Activated CD4-positive, alpha-beta T cell treated with anti-CD3 and anti-CD28 coated beads, Interleukin-2, Interleukin-6, amounts not matched to agents 100 ng/mL and 50 ng/mL, durations not matched to agents 16 hours and 8 hours (primary cell): ENCODE measurements at places on chromosomes 1 and 21.

GRCh38 chr1:32984455-32985171 lies 20.0 kb upstream of the RNF19B start:
- DNase-seq, result peak; percentile 71

GRCh38 chr21:33202464-33203363 lies 27.0 kb upstream of the IFNAR2 start:
- DNase-seq, result no peak

DNA sequence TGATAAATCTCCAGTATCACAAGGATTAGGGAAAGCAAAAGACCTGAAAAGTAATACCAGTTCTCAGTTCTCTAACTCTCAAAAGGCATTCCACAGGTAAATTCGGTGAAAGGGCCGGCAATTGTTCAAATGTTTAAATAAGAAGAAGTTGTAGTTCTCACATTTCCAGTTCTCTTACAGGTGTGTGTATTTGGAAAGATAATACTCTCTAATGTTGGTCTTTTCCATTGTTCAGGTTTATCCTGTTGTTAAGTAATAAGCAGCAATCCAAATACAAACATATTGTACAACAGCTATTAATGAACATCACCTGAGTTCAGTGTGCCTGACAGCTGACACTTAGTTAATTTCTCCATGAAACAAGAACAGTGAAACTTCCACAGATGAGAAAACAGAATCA lies 13.2 kb upstream of the PRKAB2 start:
- no peak for DNase-seq

- DNase-seq, result no peak
Observed at GRCh38 chr1:39623053-39623452, 16.4 kb downstream of the HEYL start.

GRCh38 chr1:77688939-77689338 lies 6.5 kb upstream of the ZZZ3 start:
- DNase-seq, result no peak

- DNase-seq, result no peak
Observed at GRCh38 chr1:245404527-245404926, 249.7 kb downstream of the KIF26B start.

DNA sequence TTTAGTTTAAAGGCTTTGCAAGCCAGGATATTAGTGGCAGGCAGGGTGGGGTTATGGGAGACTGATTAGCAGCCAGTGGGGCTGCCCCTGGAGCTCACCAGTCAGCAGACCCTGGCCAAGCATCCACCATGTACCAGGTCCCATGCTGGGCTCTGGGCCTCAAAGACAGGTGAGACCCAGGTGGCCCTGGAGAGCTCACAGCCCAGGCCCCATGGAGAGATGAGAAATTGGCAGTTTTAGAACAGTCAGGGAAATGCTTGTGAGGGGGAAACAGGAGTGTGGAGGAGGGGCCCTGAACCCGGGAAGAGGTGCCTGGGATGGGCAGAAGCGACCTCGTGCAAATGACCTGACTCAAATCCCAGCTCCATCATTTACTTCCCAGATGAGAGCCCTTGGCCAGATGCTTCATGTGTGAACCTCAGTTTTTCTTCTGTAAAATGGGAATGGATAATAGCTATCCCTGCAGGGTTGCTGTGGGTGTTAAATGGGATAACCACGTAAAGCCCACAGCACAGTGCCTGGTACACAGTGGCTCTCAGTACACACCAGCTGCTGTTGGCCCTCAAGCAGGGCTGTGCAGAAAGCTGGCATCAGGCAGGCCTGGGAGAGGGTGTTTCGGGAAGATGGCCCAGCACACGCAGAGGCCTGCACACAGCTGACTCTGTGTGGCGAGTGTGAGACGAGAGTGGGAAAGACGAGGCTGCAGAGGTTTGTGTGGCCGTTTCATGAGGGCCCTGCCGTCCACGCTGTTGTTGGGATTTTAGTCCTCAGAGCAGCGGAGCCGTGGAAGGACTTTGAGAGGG lies 518.5 kb downstream of the PTPRU start:
- no peak for DNase-seq

GRCh38 chr1:10662824-10663677 lies 133.4 kb downstream of the CASZ1 start:
- no peak for DNase-seq

GRCh38 chr21:35376406-35377135 lies 327.5 kb upstream of the RUNX1 start:
- DNase-seq, result no peak

- no peak for DNase-seq
Observed at GRCh38 chr1:61088163-61088974, 6.0 kb downstream of the NFIA start.

DNA sequence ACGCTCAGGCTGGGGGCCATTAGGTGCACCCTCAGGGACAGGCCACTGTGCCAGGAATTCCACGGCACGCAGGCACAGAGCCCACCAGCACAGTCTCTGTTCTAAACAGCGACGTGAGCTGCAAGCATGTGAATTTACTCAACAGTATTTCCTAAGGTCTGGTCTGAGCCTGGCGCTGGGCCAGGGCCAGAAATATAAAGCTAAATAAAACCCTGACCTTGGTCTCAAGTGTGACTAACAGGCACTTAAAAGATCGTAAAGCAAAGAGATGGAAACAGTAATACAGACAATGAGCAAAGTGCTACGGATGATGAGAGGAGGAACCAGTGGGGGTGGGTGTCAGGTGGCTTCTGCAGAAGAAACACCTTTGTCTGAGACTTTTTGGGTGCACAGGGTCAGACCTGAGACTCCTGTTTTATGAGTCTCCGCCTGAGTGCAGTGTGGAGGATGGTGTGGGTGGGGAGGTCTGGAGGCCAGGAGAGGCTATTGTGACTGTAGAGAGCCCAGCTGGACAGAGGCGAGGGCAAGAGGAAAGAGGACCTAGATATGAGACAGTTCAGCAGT lies 53.4 kb upstream of the EDN2 start:
- no peak for DNase-seq

DNA sequence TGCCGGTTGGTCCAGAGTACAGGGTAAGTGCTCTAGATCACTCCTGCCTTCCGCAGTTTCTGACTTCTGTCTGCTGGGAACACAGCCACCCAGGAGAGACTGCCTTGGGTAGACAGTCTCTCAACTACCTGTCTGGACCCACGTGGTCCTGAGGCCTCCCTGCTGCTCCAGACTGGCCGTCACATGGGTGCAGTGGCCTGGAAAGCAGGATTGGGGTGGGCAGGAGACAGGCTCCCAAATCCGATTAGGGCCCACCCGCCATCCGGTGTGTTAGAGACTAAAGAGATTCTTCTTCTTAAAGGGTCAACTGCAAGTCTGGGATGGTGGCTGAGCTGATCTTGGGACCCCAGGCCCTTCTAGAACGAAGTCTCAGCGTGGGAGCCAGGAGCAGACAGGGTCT lies 105.5 kb downstream of the EBNA1BP2 start:
- DNase-seq, result no peak

DNA sequence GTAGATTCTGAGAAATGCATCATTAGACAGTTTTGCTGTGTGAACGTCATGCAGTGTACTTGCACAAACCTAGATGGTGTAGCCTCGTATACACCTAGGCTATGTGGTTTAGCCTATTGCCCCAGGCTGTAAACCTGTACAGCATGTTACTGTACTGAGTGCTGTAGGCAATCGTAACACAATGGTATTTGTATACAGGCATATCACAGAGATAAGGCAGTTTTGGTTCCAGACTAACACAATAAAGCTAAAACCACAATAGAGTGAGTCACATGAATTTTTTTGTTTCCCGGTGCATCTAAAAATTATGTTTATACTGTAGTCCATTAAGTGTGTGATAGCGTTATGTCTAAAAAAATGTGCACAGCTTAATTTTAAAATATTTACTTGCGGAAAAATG lies 6.9 kb downstream of the IL10RB start:
- no peak for DNase-seq

- no peak for DNase-seq
Observed at GRCh38 chr1:99659755-99660210, 13.9 kb downstream of the PALMD start.

DNA sequence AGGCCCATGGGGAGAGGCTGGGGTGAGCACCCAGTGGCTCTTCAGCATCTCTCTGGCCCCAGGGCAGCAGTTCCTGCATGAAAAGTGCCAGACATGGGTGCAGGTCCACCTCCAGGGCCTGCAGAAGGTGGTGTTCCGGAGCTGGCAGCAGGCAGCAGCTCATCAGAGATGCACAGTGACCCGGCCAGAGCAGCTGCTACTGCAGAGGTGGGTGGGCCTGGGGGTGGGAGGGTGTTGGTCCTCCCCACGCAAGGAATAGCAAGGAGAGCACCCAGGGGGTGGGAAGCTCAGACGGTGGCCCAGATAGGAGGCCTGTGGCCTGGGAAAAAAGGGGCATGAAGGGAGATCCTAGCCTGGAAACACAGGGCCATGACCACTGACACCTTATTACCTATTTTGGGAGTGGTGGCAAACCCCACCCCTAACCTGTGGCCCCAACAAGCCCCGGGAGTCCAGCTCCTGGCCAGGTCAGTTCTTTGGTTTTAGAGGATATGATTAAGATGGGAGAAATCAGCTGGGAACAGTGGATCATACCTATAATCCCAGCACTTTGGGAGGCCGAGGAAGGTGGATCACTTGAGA lies 20.2 kb downstream of the C1orf167 start:
- DNase-seq, result no peak

GRCh38 chr1:228669242-228669585 lies 66.1 kb upstream of the RHOU start:
- no peak for DNase-seq

DNA sequence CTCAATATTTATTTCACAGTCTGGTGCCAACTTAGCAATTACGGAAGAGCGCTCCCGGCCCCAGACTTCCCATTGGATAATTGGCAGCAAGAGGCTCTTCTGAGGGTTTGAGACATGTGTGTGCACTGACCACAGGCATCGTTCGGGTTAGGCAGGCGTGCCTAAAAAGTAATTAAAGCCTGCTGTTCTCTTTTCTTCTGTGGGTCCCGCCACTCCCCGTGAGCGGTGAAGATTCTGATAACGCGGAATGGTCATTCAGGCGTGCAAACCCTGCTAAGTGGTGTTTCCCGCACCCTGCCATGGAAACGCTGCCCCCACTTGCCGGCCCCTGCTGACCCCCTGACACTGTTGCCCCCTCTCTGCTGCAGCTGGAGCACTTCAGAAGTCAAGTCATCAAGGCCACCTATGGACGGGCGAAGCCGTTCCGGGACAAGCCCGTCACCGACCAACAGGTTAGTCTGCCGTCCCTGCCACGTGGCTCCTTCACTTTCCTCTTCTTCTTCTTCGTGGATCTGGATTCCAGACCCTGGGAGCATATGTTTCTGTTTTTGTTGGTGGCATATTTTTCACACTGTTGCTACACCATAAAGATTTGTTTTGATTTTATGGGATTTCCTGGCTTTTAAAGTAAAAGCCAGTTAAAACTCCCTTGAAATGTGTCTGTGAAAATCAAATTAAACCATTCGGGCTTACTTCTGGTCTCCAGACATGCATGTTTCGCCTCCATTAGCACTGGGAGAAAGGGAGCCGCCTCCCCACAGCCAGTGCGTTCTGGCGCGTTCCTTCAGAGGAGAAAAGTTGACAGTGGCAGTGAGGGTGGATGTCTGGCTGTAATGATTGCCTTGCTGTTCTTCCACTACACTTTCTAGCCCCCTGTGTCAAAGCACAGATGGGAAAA lies 79.9 kb downstream of the FHAD1 start:
- DNase-seq, result no peak

- no peak for DNase-seq
Observed at GRCh38 chr1:210900079-210900478, 233.9 kb downstream of the KCNH1 start.

DNA sequence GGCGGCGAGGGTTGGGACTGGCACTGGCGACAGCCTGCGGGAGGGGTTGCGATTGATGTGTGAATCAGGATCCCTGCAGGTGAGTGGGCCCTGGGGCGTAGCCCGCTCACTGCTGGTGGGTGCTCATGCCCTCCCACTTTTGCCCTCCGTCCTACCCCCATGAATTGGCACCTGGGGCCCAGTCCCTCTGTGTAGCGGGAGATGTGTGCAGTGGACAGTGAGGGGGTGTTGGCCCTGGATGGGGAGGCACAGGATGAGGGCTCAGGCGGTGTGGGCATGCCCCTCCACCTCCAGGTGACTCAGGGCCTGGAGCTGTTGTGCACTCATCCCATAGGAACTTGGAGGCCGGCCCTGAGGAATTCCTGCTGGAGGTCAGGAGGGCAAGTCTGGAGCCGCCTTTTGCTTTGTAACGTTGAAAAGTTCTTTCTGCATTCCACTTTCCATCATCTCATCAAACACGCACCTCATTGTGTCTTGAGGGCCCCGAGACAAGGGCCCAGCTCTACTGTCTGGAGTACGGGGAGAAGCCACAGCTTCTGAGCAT lies 3.0 kb downstream of the PEAR1 start:
- DNase-seq, result no peak

GRCh38 chr1:209789245-209789644 lies 4.9 kb upstream of the C1orf74 start:
- no peak for DNase-seq

DNA sequence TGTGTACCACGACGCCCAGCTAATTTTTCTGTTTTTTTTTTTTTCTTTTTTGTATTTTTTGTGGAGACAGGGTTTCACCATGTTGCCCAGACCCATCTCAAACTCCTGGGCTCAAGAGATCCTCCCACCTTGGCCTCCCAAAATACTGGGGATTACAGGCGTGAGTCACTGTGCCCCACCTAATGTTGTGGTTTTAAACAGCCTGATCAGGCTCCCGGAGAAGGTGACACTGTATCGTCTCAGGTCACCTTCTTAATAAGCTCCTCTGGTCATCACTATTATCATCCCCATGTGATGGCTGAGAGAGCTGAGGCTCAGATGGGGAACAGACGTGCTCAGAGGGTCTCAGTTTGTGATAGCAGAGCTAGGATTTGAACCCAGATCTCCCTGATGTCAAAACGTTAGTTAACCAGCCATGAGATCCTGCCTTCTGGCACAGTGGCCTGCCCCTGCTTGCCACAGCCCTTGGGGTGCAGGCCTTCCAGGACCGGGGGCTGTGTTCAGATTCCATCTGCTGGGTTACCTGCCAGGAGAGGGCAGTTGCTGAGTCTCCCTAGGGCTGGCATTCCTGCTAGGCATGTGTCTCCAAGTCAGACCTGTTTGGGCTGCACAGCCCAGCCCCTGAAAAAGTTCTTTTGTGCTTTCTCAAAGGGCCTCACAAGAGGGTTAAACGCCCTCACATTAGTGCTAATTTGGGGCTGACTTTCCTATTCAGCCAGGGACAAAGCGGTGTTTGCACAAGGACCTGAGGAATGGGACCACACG lies 32.7 kb upstream of the GRHL3 start:
- no peak for DNase-seq

GRCh38 chr1:25031601-25031965 lies 101.5 kb upstream of the RUNX3 start:
- DNase-seq, result peak; percentile 72

DNA sequence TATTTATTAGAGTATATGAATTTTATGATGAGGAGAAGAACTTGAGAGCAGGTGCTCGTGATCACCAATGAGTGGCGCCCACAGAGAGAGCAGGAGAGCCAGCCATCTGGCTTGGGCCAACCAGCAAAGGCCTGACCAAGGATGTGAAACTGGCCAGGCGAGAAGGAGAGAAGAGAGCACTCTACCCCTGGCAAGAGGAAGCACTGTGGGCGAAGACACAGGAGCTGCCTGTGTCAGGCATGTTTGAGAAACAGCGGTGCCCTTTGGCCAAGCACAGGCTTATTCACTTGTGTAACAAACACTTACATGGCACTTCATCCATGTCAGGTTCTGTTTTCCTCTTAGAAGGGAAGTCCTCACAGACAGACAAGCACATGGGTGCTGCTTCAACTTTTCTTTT lies 4.2 kb upstream of the SIPA1L2 start:
- no peak for DNase-seq

- DNase-seq, result no peak
Observed at GRCh38 chr1:183810121-183810520, 5.2 kb downstream of the RGL1 start.

- DNase-seq, result no peak
Observed at GRCh38 chr21:27040738-27041469, 74.0 kb upstream of the ADAMTS5 start.
